Stimulated activated effector memory CD8-positive, alpha-beta T cell treated with anti-CD3 and anti-CD28 coated beads, Interleukin-12 subunit alpha, Interleukin-12 subunit beta, amount 100 ng/mL, for 72 hours (primary cell): ENCODE measurements at places on chromosomes 2 and 18.

- DNase-seq, result no peak
These were observed 398.5 kb downstream of the CDH2 start for GRCh38 chr18:27778441-27778840.

- no peak for DNase-seq
These were observed 31.2 kb downstream of the USP37 start for GRCh38 chr2:218536804-218537494.

DNA sequence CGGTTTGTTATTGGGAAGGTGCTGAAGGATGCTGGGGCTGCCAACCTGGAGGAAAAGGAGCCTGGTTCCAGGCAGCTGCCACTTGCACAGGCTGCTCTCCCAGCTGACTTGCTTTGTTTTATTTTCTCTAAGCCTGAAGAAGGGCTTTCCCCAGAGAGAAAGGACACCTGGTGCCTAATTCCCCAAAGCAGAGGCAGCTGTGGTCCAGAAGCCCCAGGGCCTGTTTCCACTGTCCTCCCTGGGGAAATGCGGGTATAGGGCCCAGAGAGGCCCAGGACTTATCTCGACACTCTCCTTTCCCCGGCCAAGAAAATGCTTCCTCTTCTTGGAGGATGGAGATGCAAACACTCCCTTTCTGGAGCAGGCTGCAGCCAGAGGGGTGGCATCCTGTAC is 30.1 kb downstream of the INO80C start:
- no peak for DNase-seq

DNA sequence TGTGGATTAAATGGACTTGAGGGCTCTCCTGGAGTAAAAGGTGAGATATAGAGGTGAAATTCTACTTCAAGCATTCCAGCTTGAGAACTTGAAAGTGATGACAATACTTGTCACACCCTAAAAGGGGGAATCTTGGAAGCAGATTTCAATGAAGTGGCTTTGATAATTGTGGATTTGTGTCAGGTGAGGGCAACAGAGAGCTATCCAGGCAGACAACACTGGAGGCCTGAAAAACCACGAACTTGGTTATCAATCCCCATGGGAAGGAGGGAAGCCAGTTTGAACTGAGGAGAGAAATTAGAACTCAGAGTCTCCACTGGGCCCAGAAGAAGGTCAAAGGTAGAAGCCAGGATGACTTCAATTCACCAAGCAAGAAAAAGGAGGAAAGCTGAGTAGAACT is 263.9 kb downstream of the FIGN start:
- DNase-seq, result no peak

GRCh38 chr18:54023471-54023870 is 201.0 kb downstream of the MBD2 start:
- no peak for DNase-seq

GRCh38 chr2:226678422-226678821 is 121.2 kb downstream of the IRS1 start:
- no peak for DNase-seq

DNA sequence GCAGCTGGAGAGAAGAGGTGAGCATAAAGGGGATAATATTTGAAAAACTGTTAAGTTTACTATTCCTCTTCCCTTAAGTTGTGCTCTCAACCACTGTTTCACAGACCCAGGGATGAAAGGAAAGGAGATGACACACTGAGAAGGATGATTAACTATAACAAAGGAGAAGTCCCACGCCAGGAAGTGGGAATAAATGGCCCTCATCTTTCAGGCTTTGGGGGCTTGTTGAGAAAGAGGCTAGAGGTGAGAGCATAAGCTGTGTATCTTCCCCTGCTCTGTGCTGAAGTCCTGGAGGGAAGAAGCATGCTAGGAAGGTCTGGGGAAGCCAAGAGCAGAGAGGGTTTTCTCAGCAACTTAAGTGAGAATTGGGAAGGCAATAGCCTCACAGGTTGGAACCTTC is 399.1 kb upstream of the ATP5MC3 start:
- no peak for DNase-seq

DNA sequence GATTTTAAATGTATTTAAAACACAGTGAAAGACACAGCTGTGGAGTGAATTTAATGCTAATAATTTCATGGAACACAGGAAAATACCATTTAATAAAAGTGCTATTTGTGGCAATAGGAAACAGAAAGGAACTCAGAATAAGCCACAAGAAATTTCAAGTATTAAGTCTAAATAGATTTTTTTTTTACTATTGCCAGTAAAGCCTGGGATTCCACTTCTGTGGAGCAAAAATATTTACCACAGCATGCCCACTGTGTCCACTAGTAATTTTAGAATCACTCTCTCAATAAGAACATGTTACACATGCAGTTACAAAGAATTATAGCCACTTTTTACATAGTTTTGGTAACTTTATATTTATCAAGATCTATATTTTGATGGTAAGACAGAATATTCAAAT is 17.2 kb downstream of the KCTD18 start:
- no peak for DNase-seq

- DNase-seq, result no peak
These were observed 99.9 kb downstream of the NFATC1 start for GRCh38 chr18:79495591-79496071.

DNA sequence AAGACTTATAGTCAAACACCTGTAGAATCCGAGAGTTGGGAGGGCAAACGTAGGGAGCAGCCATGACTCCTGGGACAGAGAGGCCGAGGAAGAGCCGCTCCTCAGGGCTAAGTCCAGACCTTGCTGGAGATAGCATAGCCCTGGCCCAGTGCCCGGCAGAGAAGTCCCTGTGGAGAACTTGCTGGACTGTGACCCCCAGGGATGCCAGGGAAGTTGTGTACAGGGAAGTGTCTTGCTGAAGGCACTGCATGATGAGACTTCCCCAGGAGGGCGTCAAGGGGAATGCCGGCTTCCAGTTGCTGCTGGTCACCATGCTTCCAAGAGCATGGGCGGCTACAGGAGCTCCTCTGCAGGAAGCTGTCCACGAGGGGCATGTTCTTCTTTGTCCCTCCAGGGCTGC is 8.6 kb upstream of the CNDP1 start:
- no peak for DNase-seq

- no peak for DNase-seq
These were observed 36.7 kb downstream of the MCFD2 start for GRCh38 chr2:46878886-46879285.

GRCh38 chr18:45363196-45363595 is 252.1 kb upstream of the SLC14A2 start:
- DNase-seq, result no peak

GRCh38 chr18:75086494-75087034 is 122.4 kb downstream of the PTGR3 start:
- no peak for DNase-seq

DNA sequence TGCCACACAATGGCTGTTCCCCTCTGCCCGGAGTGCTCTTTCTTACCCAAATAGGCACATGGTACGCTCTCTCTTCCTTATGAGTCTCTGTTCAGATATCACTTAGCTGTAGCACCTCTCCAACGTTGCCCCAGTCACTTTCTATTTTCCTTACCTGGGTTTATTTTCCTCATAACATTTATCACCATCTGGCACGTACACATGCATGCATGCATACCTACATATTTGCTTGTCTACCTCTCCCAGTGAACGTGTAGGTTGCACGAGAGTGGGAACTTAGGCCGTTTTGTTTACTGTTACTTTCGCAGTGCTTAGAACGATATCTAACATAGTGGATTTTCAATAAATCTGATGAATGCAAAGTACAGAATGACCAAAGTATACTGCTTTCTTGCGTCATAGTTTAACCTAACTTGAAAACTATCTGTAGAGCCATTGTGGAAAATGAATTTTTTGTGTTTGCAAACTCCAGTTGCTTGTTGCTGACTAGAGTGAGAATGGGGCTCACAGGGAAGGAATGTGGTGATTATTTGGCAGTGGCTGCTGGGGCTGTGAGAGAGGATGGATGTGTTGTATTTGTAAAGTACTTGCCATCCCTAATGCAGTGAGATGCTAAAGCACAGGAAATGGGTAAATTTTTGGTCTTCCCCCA is 47.1 kb downstream of the ACSL3 start:
- no peak for DNase-seq

DNA sequence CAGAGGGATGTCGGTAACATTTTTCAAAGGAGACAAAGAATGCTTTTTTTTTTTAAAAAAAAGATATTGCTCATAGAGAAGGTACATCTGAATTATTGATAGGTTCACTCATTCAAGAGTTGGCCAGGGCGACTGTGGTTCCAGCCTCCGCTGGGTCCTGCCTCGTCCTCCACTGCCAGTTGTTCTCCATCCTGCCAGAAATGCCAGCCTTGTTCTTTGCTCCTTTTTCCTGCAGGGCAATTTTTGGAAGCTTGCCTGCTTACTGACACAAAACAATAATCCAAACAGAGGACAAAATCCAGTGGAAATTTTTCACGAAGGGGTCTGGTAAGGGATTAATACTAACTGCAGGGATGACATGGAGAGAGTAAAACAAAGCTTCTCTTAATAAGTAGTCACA is 1113.0 kb downstream of the CBLN2 start:
- DNase-seq, result no peak

DNA sequence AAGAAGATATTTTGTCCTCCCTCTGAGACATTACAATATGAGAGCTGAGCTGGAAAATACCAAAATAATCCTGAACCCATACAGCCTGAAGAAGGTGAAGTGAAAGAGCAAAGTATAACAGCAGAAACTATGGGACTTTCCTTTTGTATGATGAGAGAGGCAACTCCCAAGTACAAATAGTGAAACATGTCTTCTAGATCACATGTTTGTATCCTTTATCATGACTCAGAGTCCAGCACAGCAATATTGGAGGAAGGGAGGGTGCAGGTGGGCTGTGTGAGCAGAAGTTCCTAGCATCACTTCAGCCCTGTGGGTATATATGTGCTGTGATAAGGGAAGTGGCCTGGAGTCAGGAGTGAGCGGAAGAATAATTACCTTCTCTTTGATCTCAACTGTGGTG is 265.6 kb upstream of the NRXN1 start:
- no peak for DNase-seq

- DNase-seq, result no peak
These were observed 68.0 kb downstream of the PXDN start for GRCh38 chr2:1676091-1676912.
